Stimulated activated CD4-positive, alpha-beta T cell treated with anti-CD3 and anti-CD28 coated beads, Interleukin-12 subunit alpha, Interleukin-12 subunit beta, amount 100 ng/mL, for 48 hours (primary cell): ENCODE measurements at places on chromosomes 13 and 19.
A peak's percentile ranks its signal among the peaks of the same experiment; 100 is the strongest.

GRCh38 chr13:27359199-27359821, 65.1 kb upstream of the GTF3A start:
- peak; percentile 33 for DNase-seq

DNA sequence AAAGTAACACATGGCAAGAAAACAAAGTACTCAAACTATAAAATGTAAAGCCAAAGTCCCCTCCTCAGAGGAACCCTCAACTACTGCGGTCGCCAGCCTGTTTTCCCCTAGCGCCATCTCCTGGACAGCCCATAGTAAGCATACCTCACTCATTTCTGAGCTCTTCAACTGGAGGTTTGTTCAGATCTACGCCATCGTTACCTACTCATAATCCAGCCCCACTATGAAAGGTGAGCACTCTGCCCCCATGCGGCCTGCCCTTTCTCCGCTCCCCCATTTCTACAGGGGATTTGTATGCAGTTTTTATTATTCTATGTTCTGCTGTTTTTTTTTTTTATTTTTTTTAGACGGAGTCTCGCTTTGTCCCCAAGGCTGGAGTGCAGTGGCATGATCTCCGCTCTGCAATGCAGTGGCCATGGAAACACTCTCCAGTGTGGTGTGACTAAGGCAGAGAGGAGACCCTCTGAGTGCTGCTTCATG, 26.2 kb downstream of the OPA3 start:
- peak; percentile 57 for DNase-seq

DNA sequence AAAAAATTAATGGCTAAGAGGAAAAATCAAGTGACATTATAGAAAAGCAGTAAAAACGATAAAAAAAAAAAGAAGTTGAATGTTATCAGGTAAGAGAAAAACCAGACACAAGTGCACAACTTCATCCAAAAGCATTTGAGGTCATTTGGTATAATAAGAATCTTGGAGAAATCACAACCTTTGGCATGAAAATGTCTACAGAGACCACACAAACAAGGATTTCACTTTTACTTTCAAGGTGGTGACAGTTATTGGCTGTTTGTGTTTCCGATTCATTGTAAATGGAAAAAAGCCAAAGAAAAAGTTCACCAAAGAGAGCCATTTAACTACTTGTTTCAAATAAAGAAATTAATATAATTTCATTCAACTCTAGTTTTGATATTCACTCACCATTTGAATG, 1193.5 kb downstream of the PCDH9 start:
- DNase-seq, result no peak

DNA sequence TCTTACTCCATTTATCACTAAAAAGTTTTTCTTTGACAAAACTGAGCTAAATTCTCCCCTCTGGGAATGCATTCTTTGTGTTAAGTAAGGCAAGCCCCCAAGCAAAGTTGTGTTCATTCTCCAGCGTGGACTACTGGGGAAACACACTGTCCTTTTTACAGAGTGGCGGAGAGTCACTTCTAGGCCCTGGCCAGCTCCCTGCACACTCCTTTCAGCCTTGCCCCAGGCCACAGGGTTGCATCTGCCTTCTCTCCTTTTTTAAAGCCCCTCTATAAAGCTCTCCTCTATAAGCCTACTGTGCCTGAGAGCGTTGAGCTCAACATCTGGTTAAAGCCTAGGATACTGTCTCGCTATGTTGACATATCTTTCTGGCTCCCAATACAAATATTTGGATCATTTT, 803.4 kb downstream of the PCDH17 start:
- DNase-seq, result no peak

DNA sequence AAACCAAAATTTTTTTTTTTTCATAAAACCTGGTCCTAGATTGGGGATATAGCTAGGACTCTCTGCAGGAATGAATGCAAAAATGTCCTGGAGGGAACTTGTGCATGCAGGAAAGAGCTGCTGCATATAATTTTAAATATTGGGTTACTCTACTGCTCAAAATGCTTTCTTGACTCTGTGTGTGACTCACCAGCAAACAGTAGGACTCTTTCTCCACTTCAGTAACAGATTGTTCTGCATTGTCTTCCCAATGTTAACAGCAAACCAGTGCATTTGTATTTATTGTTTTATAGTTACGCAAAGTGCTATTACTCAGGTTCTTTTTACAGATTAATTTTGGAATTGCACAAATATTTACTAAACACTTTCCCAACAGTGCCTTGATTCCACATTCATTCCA, 163.7 kb upstream of the KL start:
- DNase-seq, result no peak

DNA sequence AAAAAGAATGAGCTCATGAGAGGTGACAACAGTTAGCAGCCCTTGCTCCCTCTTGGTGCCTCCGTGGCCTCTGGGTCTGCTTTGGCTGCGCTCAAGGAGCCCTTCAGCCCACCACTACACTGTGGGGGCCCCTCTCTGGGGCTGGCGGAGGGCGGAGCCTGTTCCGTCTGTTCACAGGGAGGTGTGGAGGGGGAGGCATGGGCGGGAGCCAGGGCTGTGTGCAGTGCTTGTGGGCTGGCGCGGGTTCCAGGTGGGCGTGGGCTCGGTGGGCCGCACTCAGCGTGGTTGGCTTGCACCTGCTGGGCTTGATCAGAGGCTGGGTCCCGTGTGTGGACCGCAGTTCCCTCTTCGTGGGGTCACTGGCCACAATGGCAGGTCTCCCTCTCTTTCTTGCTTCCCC, 953.4 kb upstream of the PRR20A start:
- DNase-seq, result no peak

DNA sequence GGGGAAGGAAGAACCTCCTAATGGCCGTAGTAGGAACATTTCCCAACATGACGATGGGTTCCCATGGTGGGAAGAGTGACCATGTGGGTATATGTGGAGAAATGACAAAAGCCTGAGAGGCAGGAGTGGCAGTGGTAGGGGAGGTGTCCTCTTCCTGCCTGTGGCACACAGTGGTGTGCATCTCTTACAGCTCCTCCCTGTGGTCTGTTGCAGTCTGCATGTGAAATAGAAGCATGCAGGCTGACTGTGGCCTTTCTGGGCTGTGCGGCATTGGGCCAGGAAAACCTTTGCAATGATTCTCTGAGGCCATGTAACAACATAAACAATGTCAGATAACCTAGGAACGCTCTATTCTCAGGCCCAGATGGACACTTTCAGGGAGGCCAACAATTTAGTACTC, 84.0 kb downstream of the LACC1 start:
- DNase-seq, result no peak

- peak; percentile 11 for DNase-seq
Observed at GRCh38 chr19:10006335-10006708, 4.0 kb downstream of the COL5A3 start.

DNA sequence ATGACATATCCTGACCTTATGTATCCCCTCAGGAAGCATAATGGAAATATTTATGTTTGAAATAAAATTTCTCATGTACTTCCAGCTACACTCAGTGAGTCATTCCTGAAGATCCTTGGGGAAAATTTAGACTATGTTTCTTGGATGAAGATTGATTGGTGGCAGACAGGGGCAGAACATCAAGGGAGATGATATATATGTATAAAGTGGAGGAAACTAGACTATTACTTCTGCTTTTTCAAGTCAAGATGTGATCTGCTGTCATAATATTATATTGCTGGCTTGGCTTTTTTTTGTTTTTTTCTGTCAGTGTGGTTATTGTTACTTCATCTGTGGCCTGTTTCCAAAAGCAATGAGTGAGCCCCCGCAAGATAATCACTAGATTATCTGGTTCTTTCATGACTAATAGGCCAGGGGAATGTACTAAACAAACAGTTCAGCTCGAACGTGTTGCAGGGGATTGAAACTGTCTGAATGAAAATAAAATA, 87.2 kb upstream of the TNFSF11 start:
- DNase-seq, result no peak

DNA sequence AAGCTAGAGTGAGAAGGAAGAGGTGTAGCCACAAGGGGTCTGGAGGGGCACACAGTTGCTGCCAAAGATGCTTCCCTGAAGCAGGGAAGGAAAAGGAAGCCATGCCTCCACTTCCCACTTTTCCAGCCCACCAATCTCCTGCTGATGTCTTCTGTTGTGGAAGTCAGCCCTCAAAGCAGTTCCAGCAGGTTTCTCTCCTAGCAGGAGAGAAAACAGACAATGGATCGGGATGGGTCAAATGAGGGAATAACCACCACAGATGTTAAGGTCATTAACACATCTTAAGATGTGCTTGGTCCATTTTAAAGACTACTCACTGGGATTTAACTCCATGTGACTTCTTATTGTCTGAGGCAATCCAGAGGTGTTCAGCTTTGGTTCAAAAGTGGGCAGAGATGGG, 284.1 kb upstream of the SOX21 start:
- DNase-seq, result no peak

DNA sequence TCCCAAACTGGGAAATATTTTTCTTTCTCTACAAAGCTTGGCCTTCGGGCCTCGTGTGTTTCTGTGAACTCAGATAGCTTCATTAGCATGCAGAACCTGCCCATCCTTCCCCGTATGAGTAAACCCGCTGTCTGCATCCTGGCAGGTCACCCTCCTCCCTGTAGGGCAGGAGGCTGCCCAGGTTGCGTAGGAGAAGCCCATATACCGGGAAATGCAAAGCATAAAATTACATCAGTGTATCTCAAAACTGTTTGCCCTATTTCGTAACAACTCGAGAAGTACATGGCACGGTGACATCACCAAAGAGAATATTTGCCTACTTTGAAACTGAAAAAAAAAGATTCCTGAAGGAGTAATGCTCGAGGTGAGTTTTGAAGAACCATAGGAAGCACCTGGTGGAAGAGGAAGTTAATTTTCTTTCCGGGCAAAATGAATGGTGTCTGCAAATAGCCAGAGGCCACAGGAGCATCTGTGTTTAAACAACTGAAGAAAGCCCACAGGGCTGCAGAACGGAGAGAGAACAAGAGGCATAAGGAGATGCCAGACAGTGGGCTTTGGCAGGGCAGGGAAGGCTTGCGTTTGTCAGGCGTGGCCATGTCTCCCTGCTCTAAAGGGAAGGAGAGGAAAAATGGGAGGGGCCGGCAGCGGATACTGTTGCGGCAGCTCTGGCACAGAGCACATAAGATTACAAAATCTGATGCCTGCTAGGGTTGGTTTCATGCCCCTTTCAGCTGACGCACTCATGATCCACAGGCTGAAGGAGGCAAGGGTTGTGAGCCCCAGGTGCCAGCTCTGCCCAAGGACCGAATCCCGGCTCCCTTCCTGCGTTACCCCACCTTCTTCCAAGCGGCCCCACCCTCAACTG, 81.4 kb downstream of the IRS2 start:
- DNase-seq, result no peak

DNA sequence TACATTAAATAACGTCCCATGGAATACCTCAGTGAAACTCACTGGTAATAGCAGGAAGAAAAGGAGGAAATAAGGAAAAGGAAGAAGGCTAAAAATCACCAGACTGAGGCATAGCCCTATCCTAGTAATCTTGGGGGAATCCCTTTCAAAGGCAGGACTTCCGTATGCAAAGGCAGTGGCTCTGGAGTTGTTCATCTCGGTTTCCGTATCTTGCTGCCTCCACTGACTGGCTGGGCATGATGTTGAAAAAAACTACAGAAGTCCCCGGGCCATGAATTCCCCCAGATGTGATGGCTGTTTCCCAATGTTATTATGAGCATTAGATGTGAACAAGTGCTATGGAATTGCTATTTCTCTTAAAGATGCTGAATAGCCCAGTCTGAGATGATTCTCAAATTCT, 5.5 kb downstream of the FPR2 start:
- no peak for DNase-seq
